Right cardiac atrium (tissue), 5 donors: ENCODE measurements at places on chromosomes 7 and 10. TPM values are rescaled to one million over a fixed set of nuclear protein-coding genes. Genes with fewer than 3 reads are reported as not detected.

The CNTNAP2 gene
- 0.94 TPM for total RNA-seq

The POLR2J2 gene
- 3.5 TPM for total RNA-seq

The PDGFA gene
- total RNA-seq = 33.0 TPM

The ENTPD1 gene
- 18.5 TPM for total RNA-seq

The ACTA2 gene
- 773 TPM for total RNA-seq

The ZNF511 gene
- total RNA-seq = 51.8 TPM

The NEUROG3 gene
- total RNA-seq = not detected

DNA sequence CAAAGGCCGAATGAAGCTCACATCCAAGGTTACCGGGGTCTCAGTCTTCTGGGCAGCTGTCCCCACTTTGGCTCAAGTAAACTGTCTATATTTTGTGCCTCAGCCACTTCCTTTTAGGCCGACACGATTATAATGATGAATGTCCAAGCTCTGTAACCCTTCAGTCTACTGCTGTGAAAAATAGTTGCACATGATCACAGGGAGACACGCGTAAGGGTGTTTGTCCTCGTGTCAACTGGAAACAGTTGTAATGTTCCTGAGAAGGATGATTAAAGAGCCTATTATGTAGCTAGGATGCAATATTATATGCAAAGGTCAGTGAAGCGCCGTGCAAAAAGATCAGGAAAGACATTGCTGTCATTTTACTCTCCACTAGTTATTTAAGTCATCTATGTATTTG, 559.9 kb downstream of the SDK1 start:
- no peak for DNase-seq

DNA sequence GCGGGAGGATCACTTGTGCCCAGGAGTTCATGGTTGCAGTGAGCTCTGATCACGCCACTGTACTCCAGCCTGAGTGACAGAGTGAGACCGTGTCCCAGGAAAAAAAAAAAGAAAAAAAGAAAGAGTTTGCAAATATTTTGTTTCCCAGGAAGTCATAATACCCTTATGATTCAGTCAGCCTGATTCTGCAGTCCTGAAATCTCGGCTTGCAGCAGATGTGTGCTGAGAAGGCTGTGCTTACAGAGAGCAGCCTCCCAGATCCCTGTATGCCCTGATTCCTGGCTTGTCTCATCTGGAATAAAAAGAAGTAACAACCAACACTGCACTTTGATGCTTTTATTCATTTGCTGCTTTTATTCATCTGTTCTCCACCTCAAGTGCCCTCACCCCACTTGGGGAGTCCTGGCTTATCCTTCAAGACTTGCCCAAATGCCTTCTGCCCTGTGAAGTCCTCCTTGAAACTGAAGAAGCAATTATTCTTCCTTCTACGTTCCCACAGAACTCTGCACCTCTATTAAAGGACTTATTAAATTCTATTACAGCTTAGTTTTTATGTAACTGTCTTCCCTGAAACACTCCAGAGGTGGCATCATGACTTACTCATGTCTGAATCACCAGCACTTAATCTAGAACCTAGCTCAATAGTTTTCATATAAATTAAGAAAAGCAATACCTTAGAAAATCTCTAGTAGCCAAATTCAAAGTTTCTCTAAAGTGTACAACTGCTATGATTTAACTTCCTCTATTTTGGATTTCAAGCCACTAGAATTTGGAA, 27.7 kb upstream of the BPGM start:
- no peak for DNase-seq

GRCh38 chr7:31049005-31049765, 2.9 kb upstream of the ADCYAP1R1 start:
- DNase-seq = no peak

- DNase-seq = no peak
Measured at GRCh38 chr10:4533621-4534020, 292.4 kb upstream of the AKR1E2 start.

- DNase-seq = peak; percentile 2
Measured at GRCh38 chr10:42976351-42977031, 100.4 kb upstream of the RET start.

DNA sequence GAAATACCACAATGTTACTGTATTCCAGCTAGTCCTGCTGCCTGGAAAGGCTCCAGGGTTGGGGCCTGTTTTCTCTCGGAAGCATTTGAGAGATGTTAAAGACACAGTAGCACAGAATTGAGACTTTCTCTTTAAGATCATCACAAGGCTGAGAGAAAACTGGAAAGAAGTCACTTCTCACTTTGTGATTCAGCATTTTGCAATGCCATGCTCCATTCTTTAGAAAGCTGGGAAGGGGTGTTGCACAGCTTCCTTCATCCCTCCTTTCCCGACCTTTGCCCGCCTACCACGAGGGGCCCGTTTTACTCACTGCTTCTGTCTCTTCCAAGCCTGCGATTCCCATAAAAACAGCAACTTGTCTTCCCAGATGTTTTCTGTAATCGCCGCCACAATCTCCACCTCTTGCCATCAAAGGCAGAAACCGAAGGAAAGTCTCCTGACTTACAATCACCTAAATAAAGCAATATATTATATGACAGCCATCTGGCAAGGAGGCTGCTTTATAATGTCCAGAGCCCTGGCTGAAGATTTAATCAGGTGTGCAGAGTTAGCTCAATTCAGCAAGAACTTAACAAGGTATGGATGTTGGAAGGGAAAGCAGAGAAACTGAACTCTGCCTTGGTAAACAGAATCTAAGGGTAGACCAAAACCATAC, 18.9 kb downstream of the NOD1 start:
- DNase-seq = peak; percentile 86

DNA sequence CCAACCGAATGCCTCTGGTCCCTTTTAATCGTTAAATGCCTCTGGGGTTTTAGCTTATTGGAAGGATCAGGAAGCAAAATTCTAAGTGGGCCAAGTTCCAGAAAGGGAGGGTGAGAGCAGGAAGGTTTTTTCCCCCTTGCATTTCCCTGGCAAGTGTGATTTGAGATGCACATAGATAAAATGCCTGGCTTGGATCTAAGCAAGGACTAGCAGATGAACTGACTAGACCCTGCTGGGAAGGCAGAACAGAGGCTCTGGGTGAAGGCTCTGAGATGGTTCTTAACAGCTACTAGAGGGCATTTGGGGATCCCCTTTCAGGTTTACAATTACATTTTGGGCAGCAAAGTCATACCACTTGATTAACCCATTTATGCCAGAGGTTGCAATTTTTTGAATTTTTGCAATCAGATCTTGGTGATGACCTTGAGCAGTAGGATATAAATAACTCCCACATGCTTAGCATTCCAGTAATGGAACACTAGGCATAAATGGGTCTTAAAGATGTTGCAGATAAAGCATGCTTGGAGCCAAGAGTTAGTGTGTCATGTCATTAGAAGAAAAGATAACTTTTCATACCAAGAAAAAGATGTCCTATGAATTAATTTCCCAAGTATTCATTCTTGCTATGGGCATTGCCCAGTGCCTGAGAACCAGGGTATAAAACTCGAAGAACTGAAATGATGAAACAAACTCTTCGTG, 205.9 kb downstream of the SEC23IP start:
- DNase-seq = no peak

DNA sequence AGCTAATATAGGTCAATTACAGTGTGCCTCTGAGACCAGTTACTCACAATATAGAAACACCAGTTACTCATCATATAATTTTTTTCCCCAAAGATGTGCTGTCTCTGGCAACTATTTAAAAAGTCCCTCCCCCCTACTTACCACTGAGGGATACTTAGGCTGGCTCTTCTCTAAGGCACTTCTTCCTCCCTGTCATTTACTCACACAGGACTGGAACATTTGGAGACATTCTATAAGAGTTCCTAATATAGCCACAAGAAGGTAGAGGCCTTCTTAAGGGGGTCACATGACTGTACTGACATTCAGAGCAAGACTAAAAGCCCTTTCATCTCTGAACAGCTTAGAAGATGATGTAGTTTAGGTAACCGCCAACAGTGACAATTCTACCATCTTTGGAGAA, 44.4 kb upstream of the SLIT1 start:
- no peak for DNase-seq

- no peak for DNase-seq
Measured at GRCh38 chr10:16944986-16945385, 127.8 kb upstream of the RSU1 start.

DNA sequence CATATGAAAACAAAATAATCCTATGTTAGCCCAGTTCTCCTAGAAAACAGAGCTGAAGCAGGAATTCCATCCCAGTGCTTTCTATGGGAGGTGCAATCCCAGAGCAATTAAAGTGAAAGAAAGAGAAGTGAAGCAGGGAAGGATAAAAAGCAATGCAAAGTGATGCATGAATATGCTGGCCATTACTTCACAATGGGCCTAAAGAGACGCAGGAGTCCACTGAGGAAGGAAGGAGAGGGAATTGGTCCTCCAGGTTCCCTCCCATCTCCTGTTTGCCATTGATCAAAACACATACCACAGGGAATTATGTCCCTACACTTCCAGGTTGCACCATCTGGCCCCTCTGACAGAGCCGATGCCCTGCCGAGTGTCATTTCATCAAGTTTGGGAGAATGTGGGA, 392.2 kb upstream of the NFE2L3 start:
- no peak for DNase-seq

GRCh38 chr7:35004531-35005095, 32.7 kb downstream of the DPY19L1 start:
- no peak for DNase-seq

GRCh38 chr7:47734287-47734948, 152.5 kb upstream of the TNS3 start:
- DNase-seq = no peak

GRCh38 chr10:127145173-127145572, 51.2 kb downstream of the INSYN2A start:
- DNase-seq = no peak

DNA sequence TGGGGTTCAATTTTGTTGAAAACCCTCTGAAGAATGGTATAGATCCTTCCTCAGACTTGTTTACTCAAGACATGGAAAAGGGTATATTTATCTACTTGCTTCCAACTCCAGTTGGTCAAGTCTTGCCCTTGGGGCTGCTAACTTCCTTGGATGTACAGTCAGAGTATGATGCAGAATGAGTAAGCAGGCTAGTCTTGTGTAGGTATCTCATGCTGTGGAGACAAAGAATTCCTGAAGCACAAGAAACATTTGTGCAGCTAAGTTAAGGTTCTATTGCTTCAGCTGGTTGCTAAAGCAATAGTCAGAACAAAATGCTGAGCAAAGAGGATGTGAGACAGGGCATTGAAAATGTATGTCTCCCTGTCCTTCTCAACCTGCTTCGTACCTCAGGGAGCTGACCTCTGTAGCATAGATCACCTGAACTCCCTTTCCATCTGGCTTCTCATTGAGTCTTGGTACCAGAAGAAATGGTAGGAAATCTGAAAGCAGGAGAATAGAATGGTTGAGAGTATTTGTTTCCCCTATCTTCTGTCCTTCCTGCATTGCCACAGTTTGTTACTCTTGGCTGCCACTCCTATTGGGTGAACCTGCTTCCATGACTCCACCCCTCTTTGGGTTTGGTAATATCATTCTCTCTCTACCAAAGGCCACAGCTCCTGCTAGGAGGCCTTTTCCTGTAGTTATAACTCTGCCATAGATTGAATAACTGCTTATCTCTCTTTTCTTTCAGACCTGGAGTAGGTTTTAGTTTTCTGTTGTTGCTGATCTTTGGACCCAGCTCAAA, 346.0 kb downstream of the PHF14 start:
- DNase-seq = no peak

DNA sequence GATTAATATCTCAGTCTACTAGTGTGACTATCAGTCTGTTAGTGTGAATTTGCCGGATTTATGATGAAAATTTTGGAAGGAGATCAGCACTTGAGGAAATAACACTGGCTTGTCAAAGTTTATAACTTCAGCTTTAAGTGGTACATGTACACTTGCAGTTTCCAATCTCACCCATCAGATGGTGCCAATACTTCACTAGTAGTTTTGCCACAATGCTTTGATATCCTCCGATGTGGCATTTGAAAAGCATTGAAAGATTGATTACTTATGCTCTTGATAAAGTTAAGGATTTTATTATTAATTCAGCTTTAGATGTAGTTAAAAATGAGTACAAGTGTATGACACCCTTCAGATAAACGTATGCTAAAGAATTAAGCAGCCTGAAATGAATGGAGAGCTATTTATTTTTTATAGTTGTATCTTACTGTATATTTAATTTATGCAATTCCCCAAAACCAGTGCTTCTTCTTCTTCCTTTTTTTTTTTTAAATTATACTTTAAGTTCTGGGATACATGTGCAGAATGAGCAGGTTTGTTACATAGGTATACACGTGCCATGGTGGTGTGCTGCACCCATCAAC, 98.2 kb downstream of the ANLN start:
- DNase-seq = no peak

DNA sequence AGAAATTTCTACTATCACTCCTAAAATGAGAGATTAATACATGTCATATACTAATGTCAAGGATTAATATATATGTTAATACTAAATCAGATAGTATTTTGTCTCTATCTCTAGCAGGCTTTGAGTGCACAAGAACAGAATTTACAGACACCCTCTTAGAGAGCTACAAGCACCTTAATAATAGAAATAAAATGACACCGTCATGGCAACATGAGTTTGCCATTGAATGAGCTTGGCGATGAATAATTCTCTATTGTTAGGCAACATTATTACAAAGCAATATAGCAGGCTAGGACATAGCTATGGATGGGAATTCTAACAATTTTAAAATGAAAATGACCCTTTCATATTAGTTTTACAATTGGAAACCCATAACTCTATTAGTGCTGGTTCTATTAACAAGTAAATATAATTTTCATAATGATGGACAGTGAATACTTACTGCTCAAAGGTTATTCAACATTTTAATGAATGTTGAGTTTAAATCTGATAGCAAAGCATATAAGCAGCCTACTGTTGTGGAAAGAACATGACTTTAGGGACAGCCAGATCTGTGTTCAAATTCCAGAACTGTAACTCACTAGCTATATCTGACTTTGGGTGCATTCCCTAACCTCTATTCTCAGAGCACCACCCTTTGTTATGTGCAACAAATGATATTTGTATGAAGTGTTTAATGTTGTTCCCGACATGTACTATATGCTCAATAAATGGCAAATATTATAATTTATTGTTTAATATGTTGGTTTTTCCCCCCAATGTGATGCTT, 184.5 kb upstream of the DKK1 start:
- no peak for DNase-seq

GRCh38 chr7:4084271-4084670, 597.8 kb upstream of the FOXK1 start:
- no peak for DNase-seq

DNA sequence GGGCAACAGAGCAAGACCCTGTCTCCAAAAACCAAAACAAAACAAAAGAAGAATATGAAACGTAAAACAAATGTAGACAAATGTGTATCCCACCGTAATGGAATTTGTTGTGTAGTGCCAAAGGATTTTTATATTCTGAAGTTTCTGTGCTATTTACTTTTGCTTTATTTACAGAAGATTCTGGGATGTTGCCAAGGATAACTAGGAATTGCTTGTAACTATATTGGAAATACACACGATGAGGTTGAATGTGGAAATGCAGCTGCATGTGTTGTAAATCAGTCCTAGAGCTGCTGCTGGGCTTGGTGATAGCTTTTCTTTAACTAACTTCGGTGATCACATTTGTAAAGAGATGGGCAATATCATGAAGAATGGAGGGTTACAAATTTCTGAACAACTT, 39.5 kb downstream of the GALNT17 start:
- no peak for DNase-seq
